ENCODE measurements at places on chromosomes 4 and X.

DNA sequence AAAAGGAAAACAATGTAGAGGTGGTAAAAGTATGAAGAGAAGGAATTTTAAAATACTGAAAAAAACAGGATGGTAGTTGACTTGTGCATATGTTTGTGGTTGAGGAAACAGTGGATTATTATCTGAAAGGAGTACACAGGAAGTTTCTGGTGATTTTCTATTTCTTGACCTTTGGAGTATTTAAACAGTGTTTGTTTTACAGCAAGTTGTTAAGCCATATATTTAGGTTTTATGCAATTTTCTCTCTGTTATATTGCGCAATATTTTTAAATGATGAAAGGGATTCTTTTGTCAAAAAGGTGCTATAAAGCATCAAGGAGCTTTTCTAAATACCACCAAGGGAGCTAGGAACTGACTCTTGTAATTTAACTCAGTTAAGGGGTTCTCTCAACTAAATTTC, 343.1 kb upstream of the MAOA start:
- DNase-seq, result no peak

DNA sequence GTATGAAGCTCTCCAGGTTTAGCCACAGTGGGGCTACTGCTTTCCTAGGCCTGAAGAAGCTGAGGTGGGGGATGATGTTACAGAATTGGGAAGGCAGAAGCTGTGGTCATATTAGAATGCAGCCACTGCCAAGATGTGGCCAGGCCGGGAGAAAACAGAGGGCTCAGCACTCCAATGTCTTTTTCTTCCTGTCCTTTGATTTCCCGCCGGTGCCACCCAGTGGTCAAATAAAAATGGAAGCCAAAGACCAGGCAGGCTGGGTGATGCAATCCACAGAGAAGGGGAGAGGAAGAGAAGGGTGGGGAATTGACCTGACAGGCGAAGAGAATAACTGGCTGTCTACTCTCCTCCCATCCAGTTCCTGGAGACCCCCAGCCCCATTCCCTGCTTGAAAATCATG, 94.9 kb upstream of the SHISA3 start:
- no peak for DNase-seq

DNA sequence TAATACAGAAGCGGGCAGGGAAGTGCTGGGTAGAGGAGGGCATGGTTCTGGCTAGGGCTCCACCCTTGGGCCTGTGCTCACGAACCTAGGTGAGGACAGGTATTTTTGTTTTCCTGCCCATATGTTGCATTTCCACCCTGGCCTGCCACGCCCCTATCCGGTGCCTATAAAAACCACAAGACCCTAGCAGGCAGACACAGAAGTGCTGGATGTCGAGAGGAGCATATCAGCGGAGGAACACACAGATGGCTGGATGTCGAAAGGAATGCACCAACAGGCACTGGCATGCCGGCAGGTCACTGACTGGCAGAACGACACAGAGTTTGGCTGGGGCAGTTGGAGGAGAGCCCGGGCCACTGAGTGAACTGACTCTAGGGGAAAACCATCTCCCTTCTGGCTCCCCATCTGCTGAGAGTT, 316.6 kb upstream of the BOD1L1 start:
- DNase-seq, result no peak

DNA sequence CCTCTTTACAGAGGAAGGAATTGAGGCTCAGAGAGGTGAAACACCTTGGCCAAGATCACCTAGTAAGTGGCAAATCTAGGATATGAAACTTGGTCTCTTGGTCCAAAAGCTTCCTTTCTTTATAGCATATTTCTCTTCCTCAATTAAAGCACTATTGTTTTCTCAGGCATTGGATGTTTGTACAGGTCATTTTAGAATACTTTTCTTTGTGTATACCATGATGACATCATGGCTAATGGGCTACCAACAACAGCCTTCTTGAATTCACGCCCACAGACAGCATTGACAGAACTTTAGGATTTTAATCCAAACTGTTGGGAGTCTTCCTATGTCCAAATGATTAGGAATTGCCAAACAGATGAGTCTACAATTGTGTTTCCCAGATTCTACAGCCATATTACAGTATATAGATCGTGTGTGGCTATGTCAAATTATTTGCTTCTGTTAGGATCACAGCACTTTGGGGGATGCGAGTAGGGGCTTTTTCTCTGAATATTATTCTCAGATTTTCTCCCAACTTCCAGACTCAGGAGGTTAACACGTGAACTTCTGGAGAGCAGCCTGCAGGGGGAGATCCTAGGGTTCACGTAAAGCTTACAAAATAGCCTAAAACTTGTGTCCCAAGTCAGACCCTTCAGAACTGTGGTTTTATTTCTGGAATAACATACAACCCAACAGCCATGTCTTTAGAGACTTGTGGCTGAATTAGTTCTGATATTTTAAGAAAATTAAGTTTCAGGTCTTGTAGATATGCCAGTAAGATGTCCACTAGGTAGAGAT, 191.8 kb downstream of the SHROOM3 start:
- no peak for DNase-seq

- no peak for DNase-seq
Measured at GRCh38 chr4:94852616-94853015, 94.9 kb downstream of the BMPR1B start.

DNA sequence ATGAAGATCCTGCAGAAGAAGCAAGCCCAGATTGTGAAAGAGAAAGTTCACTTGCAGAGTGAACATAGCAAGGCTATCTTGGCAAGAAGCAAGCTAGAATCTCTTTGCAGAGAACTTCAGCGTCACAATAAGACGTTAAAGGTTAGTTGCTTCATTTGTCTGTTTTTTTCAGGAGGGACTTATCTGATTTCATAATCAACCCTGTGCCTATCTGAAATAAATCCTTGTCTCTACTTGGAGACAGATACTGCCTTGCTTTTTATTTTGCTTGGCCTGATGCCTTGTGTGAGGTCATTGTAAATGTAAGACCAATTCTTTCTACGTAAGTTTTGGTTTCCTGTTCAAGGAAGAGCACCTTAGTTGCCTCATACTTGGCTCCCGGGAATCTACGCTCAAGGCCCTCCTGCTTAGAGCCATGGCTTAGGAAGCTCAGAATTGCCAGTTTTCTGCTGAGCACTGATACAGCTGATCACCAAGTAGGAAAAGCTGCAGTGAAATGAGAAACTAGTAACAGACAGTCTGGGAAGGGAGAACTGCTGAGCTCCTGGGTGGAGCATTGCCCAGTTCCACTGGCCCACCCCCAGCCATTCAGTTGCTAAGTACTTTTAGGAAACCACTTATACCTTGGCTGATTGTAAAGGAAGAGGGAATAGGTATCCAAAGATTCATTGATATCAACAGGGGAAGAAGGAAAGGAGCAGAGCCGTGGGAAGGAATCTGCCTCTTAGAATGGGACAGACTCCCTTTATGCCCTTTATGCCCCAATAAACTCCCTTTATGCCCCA, 41.8 kb downstream of the RBBP7 start:
- DNase-seq, result no peak

DNA sequence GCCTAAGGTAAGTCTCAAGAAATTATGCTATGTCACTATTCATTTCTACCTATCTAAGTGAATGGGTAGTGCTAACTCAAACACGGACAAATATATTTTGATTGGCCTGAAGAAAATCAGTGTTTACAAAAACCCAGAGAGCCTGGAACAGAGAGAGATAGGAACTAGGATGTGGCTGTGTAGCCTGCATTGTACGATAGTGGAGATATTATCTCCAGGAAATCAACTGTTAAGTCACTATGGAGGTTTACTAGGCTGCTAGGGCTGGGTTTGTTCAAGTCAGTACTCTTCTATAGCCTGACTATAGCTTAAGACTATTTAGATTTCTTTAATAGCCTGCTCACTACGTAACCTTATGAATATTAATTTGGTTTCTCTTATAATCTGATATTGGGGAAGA, 127.9 kb downstream of the TACR3 start:
- no peak for DNase-seq

GRCh38 chr4:88200186-88200585, 41.7 kb upstream of the ABCG2 start:
- no peak for DNase-seq

- DNase-seq, result no peak
Measured at GRCh38 chr4:110003401-110004187, 90.9 kb downstream of the EGF start.

- no peak for DNase-seq
Measured at GRCh38 chr4:89108091-89108490, 3.2 kb upstream of the TIGD2 start.

GRCh38 chr4:88609387-88609786, 17.1 kb downstream of the HERC3 start:
- no peak for DNase-seq

Data from T-helper 1 cell (primary cell).